Calu3 (cell line): ENCODE measurements at places on chromosomes 5 and 9.

GRCh38 chr9:119810645-119811429 lies 441.6 kb upstream of the BRINP1 start:
- H3K4me1 ChIP-seq: no peaks in the 10 kb centered on the region
- H3K27me3 ChIP-seq: no peaks in the 10 kb centered on the region
- no peaks in the 10 kb centered on the region for H3K36me3 ChIP-seq

DNA sequence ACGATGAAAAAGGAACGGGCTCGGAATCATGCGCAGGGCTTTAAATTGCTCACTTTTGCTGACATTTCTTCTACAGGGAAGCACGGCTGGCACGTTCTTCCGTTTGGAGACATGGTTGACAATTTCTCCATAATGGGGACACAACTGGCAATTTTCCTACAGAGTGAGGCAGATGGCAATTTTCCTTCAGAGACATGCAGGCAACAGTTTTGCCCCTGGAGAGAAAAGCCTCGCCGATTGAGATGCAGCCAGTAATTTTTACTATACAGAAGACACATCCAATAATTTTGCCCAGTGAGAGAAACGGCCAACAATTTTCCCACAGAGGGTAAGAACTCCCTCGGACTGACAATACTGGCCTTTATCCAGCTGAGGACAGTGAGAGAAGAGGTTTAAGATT lies 90.9 kb upstream of the GPR151 start:
- peaks cover 46% of the 10 kb centered on the region for H3K27me3 ChIP-seq
- H3K27ac ChIP-seq: no peak overlapping the region
- no peak overlapping the region for H3K4me3 ChIP-seq
- no peaks in the 10 kb centered on the region for H3K4me1 ChIP-seq
- DNase-seq: no peak

GRCh38 chr5:162301356-162301755 lies 233.8 kb downstream of the GABRG2 start:
- no peak overlapping the region for H3K27ac ChIP-seq
- H3K27me3 ChIP-seq: no peaks in the 10 kb centered on the region
- no peak overlapping the region for H3K4me3 ChIP-seq
- H3K36me3 ChIP-seq: no peaks in the 10 kb centered on the region
- H3K4me1 ChIP-seq: no peaks in the 10 kb centered on the region
- DNase-seq: no peak

- H3K36me3 ChIP-seq: peaks cover 14% of the 10 kb centered on the region
- H3K4me1 ChIP-seq: peaks cover 29% of the 10 kb centered on the region
- no peak overlapping the region for H3K4me3 ChIP-seq
Observed at GRCh38 chr9:124298646-124299235, 41.0 kb downstream of the NEK6 start.
